ENCODE measurements at places on chromosomes 6 and 20.

DNA sequence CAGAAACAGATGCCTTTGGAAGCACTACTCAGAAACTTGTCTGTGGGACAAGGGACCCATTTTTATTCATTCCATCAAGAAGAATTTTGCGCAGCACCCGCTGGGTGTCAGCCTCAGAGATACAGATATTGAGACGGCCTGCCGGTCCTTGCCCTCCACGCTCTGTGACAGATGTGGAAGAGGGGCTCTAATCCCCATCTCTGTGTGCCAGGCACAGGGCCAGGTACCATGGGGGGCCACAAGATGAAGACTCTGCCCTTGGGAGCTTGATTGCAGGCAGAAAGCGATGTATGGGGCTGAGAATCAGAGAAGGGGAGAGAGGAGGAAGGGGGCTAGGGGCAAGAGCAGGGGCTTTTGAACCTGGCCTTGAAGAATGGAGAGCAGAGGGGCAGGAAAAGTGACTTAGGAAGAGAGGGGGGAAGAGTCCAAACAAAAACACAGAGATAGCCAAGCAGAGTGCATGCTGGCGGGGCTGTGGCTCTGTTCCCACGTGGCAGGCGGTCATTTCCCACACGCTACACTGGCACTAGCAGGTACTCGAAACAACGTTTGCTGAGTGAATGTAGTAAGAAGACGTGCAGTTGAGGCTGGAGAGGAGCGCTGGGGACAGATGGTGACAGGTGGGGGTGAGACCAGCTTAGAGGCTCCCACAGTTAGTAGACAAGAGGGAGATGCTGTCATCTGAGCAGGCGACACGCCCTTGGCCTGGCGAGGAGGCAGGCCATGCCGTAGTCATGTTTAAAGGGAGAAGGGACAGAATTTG lies 170.3 kb upstream of the SNX9 start:
- no peak overlapping the region for H3K27ac ChIP-seq
- H3K36me3 ChIP-seq: no peaks in the 10 kb centered on the region
- H3K4me1 ChIP-seq: peaks cover 18% of the 10 kb centered on the region
- no peak overlapping the region for H3K4me3 ChIP-seq
- H3K27me3 ChIP-seq: no peaks in the 10 kb centered on the region

DNA sequence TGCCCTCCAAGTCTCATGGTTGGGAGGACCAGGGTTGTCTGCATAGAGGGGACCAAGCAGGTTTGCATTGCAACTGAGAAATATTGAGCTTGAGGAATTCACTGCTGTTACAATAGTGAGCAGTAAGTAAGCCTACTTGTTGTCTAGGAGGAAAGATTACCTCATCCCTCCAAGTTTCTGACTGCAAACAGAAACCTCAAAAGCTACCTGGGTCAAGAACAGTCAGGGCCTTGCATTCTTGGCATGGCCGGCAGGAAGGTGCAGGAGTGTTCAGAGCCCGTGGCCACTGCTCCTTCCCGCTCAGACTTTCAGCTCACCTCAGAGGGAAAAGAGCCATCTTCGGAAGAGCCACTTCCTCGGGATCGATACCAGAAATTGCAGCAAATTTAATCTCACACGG lies 46.0 kb upstream of the DOK5 start:
- no peaks in the 10 kb centered on the region for H3K4me1 ChIP-seq
- H3K4me3 ChIP-seq: no peak overlapping the region
- H3K27me3 ChIP-seq: no peaks in the 10 kb centered on the region
- H3K36me3 ChIP-seq: no peaks in the 10 kb centered on the region
- DNase-seq: no peak
- H3K27ac ChIP-seq: no peak overlapping the region

- H3K27me3 ChIP-seq: no peaks in the 10 kb centered on the region
- peak overlapping the region; percentile 75 for H3K4me3 ChIP-seq
- DNase-seq: no peak
- H3K36me3 ChIP-seq: no peaks in the 10 kb centered on the region
Measured at GRCh38 chr6:31402324-31403282, 792 bp upstream of the MICA start.

DNA sequence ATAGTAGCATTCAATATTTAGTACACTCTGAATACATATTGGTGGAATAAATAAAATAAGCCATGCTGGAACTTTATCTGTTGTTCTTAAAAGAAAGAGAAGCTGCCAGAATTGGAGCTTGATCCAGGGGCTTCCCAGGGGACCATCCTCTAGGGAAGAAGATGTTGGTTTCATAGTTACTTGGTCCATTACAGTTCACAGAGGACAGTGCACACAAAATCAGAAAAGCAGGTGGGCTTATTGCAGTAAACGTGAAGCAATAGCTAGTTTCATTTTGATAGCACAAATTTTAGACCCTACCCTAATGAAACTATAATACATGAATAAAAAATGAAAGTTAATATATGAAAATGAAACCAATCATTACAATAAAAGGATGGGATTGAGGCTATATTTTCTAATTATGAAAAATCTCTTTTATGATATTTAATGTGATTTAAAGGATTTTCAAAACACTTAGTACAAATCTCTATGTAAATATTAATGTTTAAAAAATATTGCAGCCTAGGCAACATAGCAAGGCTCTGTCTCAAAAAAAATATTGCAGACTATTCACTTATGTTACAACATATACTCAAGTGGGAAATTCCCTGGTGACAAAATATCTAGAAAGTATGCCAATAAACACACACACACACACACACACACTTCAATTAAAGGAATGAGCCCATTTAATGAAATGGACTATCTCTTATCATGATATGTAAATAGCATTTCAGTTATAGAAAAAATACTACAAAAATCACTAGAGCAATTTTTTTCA lies 227.0 kb upstream of the MARCKS start:
- H3K4me1 ChIP-seq: peaks cover 23% of the 10 kb centered on the region
- H3K27me3 ChIP-seq: no peaks in the 10 kb centered on the region
- DNase-seq: peak; percentile 74
- no peaks in the 10 kb centered on the region for H3K36me3 ChIP-seq
- H3K27ac ChIP-seq: no peak overlapping the region

DNA sequence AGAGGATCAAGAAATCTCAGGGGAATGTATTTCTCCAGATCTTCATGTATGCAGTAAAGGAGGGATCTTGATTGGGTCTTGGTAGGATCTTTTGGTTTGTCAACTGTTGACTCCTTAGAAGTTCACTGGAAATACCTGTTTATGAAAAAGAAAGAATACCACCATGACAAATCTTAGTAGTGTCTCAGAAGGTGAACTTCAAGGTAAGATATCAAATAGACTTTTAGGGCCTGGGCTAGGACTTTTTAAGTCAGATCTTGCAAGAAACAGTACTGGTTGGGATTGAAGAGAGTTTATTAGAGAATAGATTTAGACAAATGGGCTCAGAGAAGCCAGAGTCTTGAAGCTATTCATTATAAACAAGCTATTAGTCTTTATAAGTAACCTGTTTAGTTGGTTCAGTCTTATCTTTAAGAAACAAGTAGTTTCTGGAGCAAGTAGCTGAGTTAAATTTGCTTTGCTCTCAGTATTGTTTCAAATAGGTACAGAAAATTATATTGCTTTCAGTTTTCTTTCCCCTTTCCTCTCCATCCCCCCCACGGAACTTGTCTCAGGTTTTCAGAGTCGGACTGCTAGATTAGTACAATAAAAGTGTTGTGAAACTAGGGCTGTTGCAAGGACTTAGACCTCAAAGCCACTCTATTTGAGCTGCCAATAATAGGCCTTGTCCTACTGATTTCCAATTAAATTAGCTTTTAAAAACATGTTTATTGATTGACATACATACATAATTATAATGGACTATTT lies 529.1 kb upstream of the CITED2 start:
- no peaks in the 10 kb centered on the region for H3K4me1 ChIP-seq
- H3K27me3 ChIP-seq: no peaks in the 10 kb centered on the region
- no peak overlapping the region for H3K27ac ChIP-seq
- DNase-seq: no peak

GRCh38 chr20:63467294-63468083 lies 5.0 kb downstream of the KCNQ2 start:
- H3K4me1 ChIP-seq: peaks cover 9% of the 10 kb centered on the region
- DNase-seq: no peak
- H3K36me3 ChIP-seq: no peaks in the 10 kb centered on the region
- no peak overlapping the region for H3K4me3 ChIP-seq
- no peaks in the 10 kb centered on the region for H3K27me3 ChIP-seq
- H3K27ac ChIP-seq: no peak overlapping the region

All from common myeloid progenitor, CD34-positive (primary cell).